ENCODE measurements at places on chromosomes 1 and 21. TPM values are rescaled to one million over a fixed set of nuclear protein-coding genes. Genes with fewer than 3 reads are reported as not detected.

Gene ADGRL2
- total RNA-seq: 3.4 TPM

DNA sequence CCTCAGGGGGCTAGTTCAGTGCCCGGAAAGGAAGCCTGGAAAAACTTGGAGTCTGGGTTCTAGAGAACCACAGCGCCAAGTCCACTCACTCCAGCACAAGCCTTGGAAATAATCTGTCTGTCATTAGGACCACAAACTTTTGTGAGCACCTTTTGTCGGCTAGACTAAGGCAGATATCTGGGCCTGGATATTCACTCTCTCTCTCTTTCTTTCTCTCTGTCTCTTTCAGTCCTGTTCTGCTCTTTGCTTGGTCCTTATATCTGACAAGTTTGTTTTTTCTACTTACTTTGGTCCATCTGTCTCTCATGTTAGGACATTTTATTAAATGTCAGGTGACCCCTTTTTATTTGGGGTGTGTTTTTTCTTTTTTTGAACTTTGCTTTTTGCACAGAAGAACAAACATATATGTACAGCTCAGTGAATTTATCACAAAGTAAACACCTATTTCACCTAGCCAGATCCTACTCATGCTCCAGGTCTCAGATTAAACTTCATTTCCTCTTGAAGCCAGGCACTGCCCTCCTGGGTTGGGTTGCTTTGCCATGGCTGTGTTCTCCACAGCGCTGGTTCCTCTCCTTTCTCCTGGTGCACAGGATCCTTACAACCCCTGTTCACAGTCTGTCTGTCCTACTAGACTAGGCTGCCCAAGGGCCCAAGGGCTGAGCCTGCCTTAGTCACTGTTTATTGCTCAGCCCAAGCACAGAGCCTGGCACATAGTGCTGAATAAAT lies 40.8 kb downstream of the TCEANC2 start:
- no peaks in the 10 kb centered on the region for H3K4me1 ChIP-seq
- DNase-seq: no peak
- no peak overlapping the region for H3K4me3 ChIP-seq
- no peak overlapping the region for H3K27ac ChIP-seq

Gene PLPPR4
- not detected for total RNA-seq

- H3K27me3 ChIP-seq: peaks cover 28% of the 10 kb centered on the region
- peak overlapping the region; percentile 89 for H3K4me3 ChIP-seq
- peaks cover 36% of the 10 kb centered on the region for H3K4me1 ChIP-seq
- H3K36me3 ChIP-seq: no peaks in the 10 kb centered on the region
- DNase-seq: no peak
- peak overlapping the region; percentile 98 for H3K27ac ChIP-seq
Observed at GRCh38 chr1:205448540-205449253, 7.1 kb downstream of the BLACAT1 start.

Gene MTMR11
- 23.8 TPM for total RNA-seq

GRCh38 chr1:52814465-52814864 lies 28.1 kb upstream of the ZYG11A start:
- no peaks in the 10 kb centered on the region for H3K27me3 ChIP-seq
- DNase-seq: peak; percentile 56
- peaks cover 44% of the 10 kb centered on the region for H3K36me3 ChIP-seq
- H3K4me3 ChIP-seq: no peak overlapping the region
- peak overlapping the region; percentile 44 for H3K27ac ChIP-seq
- H3K4me1 ChIP-seq: peaks cover 7% of the 10 kb centered on the region

DNA sequence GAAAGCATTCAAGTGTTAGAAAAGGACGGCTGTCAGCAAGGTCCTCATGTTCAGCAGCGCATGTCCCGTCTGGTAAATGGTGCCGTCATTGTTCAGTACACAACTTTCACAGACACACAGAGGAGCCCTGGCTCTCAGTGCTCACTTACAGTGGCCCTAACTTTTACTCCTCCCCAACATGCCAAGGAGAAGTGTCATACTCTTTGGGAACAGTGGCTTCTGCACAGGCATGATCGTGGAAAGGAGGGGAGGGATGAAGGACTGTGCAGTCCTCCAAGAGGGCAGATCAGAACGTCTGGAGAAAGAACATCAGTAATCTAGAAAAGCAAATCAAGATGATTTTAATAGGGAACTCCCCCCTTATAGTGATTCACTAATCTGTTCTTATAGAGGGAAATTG lies 3.8 kb upstream of the GRHL3 start:
- H3K27ac ChIP-seq: no peak overlapping the region
- H3K4me3 ChIP-seq: no peak overlapping the region
- no peak for DNase-seq
- peaks cover 44% of the 10 kb centered on the region for H3K4me1 ChIP-seq
- no peaks in the 10 kb centered on the region for H3K36me3 ChIP-seq

Gene CRP
- 0.26 TPM for total RNA-seq

GRCh38 chr1:45172764-45173163 lies 33.6 kb downstream of the ZSWIM5 start:
- H3K27me3 ChIP-seq: no peaks in the 10 kb centered on the region
- no peaks in the 10 kb centered on the region for H3K36me3 ChIP-seq
- no peaks in the 10 kb centered on the region for H3K4me1 ChIP-seq

DNA sequence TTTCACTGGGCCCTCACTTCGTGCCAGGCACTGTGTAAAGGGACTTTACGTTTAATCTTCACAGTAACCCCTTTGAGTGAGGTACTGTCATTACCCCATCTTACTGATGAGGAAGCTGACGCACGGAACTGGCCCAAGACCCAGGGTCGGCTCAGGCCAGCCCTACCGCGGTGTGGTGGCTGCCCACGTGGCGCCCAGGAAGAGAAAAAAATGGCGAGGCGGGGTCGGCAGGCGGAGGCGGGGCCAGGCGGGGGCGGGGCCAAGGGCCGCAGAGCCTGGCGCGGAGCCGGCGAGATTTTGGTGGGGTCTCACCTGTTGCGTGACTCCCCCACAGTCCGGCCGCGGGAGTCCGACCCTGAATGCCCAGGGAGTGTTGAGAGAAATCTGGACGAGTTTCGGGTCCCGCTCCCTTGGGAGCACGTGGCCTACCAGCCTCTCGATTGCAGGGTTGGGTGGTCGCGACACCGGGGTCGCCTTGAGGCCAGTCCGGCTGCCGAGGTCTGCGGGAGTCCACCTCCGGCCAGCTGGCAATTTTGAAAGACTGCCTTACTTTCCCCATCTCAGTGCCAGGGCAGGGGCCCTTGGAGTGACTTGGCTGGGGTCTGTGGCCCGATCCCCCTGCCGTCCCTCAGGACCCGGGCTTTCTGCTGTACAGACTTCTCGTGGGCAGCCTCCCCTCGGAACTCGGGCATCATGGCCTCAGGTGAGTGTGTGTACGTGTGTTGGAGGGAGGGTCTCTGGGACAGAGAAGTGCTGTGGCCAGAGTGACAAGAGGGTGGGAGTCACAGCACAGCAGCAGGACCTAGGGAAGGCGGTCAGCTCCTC lies at the start of the genes AMPD2 and GNAT2:
AMPD2 (plus strand) TSS at position 262 of the 825 bp plus-strand sequence. CDS start 1,339 bp downstream, outside the sequence.
GNAT2 (minus strand) TSS at position 41 of the 825 bp plus-strand sequence. CDS start 6,746 bp downstream, outside the sequence.
- no peaks in the 10 kb centered on the region for H3K27me3 ChIP-seq
- H3K4me1 ChIP-seq: peaks cover 40% of the 10 kb centered on the region
- H3K4me3 ChIP-seq: peak within 1 kb of the TSS; percentile 97
- no peaks in the 10 kb centered on the region for H3K36me3 ChIP-seq
- peak; percentile 79 for DNase-seq

Gene CACHD1
- total RNA-seq: 3.9 TPM

Gene MEX3A
- 0.91 TPM for total RNA-seq

Gene EXO1
- total RNA-seq: 17.5 TPM

DNA sequence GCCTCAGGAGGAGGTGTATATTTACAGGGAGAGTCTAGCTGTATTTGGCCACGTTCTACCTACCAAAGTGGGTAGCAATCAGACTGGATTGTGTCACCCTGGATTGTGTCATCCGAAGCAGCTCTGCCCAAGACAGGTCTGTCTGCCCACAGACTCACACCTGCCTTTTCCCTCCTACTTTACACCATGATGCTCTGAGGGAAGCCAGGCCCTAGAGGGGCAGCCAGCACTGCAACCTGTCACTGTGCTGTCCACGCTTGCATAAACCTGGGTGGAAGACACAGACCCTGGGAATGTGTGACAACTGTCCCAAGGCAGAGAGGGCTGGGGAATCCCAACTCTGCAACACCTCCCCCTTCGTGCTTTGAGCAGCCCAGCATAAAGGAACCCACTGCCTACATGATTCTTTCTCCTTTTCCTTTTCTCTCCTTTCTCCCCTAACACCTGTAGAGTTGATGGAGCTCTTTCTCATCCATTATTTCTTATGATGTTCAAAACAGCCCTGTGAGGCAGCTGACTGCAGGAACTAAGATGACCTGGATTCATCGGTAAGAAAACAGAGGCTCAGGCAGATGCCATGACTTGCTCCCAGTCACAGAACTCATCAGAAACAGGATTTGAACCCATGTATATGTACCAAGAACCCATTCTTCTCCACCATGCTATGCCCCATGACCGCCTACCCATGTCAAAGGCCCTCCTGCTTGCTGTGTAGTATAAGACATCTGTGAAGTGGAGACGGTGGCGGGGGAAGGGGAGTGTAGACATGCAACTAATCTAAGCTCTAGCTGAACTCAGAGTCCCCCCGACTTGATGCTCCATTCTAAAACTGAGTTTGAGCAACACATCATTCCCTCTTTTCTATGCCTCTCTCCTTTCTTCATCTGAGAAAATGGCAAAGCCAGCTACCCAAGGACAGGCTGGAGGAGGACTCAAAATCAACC lies 55.9 kb downstream of the ITPKB start:
- DNase-seq: peak; percentile 32
- H3K27me3 ChIP-seq: no peaks in the 10 kb centered on the region
- H3K36me3 ChIP-seq: peaks cover 7% of the 10 kb centered on the region

DNA sequence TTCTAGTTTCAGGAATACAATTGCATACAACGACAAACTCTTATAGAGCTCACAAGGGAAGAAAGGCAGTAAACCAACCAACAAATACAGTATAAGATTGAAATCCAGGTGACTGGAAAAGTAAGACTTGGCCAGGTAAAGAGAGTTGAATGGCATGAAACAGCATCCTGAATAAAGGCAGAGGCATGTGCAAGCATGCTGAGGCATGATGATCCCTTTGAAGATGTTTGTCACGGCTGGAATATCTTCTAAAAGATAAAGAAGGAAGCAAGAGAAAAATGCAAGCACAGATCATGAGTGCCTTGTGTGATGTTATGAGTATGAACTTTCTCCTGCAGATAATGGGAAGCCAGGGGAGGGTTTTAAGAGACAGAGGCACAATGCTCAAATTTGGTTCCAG lies 83.3 kb upstream of the SPATA6 start:
- H3K4me1 ChIP-seq: peaks cover 13% of the 10 kb centered on the region
- H3K4me3 ChIP-seq: no peak overlapping the region
- no peak for DNase-seq

Gene PTPN7
- total RNA-seq: not detected

DNA sequence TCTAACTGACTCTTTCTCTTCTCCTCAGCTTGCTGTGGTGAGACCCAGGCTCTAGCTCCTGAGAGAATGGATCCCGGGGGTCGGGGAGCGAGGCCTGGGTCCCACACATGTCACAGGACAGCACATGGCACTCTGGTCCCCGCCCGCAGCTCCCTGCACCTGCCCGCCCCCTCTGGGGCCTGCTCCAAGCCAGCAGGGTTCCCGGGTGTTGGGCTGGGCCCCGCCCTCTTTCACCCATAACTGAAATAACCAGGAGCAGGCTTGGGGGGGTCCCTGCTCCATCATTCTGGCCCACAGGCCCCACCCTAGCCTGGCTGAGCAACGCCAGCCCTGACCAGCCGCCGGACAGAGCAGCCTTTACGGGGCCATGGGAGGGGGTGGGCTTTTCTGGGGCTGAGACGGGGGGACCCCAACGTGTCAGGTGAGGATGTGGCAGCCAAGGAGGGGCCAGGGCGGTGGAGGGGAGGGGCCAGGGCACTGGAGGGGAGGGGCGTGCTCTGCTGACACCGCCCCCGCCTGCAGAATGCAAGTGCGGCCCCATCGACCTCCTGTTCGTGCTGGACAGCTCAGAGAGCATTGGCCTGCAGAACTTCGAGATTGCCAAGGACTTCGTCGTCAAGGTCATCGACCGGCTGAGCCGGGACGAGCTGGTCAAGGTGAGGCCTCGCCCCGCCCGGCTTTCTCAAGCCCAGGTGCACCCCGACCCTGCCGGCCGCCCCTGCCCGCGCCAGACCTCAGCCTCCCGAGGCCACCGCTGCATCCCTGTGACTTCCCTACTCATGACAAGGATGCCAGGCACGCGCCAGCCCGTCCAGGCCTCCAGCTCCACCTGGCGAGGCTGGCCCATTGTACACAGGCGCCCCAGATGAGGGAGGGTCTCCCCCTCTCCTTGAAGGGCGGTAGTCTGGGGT lies 19.4 kb downstream of the COL6A1 start:
- H3K27me3 ChIP-seq: no peaks in the 10 kb centered on the region
- no peak overlapping the region for H3K27ac ChIP-seq
- peaks cover 6% of the 10 kb centered on the region for H3K36me3 ChIP-seq

GRCh38 chr1:239218301-239218700 lies 168.1 kb upstream of the CHRM3 start:
- H3K36me3 ChIP-seq: no peaks in the 10 kb centered on the region
- H3K4me3 ChIP-seq: no peak overlapping the region
- H3K27ac ChIP-seq: no peak overlapping the region
- DNase-seq: peak; percentile 52

DNA sequence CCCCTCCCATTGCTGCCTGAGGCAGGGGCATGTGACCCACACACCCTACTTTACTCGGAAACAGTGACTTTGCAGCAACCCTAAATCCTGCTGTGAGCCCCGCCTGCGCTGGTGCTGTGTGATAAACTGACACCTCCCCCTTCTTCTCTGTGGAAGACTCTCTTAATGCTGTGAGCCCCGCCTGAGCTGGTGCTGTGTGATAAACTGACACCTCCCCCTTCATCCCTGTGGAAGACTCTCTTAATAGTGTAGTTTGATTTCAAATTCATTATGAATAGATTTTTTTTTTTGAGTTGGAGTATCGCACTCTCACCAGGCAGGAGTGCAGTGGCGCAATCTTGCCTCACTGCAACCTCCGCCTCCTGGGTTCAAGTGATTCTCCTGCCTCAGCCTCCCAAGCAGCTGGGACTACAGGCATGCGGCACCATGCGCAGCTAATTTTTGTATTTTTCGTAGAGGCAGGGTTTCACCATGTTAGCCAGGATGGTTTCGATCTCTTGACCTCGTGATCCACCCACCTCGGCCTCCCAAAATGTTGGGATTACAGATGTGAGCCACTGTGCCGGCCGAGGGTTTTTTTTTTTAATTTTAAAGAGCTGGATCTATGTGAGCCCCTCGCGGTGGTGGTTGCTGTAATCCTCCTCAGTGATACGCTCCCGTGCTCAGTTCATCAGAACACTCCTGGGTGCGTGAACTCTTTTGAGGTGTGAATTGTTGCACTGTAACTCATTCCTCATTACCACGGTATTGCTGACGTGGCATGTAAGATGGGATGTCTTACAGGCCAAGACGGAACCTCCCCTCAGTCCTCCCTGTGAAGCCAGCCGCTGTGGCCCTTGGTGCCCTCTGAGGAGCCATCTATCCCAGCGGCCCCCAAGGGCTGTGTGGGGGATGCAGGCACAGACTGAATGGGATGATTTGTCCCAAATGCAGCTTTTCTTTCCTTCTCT lies 60.3 kb downstream of the GALNT2 start:
- H3K27me3 ChIP-seq: no peaks in the 10 kb centered on the region
- H3K36me3 ChIP-seq: peaks cover 9% of the 10 kb centered on the region
- peaks cover 44% of the 10 kb centered on the region for H3K4me1 ChIP-seq
- H3K4me3 ChIP-seq: no peak overlapping the region

DNA sequence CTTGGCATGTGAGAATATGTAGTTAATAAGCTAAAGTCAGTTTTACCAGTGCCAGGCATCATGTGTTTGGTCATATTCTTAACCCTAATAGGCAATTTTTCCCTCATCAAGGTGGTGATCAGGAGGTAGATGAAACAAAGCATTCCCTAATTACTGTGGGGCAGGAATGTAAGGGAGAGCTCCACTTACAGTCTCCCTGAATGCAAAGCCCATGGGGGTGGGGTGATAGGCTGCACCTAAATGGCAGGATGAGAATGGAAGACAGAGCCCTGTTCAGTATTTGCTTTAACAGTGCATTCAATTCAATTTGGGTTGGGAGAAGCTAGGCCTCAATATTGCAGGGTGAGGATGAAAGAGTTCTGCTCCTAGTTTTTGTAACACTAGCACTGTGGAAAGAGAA lies 23.4 kb downstream of the ZNF678 start:
- H3K4me1 ChIP-seq: no peaks in the 10 kb centered on the region
- no peaks in the 10 kb centered on the region for H3K27me3 ChIP-seq
- no peak for DNase-seq

Measured in MCF 10A (cell line).